NCI-H446 (cell line): ENCODE measurements at places on chromosomes 1 and 21.

GRCh38 chr1:75724472-75725022 lies at the start of gene ACADM:
Gene ACADM (plus strand): TSS chr1:75724709. CDS start chr1:75724788, 79 bp downstream.
- peak; percentile 48 for DNase-seq

DNA sequence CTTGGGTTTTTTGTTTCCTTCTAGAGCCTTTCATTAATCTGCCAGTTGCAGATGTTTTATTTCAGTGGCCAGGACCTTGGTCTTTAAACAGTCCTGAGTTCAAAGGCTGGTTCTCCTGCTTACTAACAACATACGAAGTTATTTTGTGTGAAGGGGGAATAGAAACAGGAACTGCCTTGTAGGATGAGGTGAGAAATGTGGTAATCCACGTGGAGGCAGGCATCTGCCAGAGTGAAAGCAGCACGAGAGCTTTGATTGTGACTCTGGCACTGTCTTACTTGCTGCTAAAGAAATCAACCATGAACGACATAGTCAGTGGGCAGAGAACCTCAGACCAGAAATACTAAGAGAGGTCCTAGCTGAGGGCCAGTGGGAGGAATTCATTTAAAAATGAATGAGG lies 30.4 kb downstream of the TMEM63A start:
- no peak for DNase-seq

GRCh38 chr1:233662575-233663304 lies 48.8 kb downstream of the KCNK1 start:
- peak; percentile 63 for DNase-seq

DNA sequence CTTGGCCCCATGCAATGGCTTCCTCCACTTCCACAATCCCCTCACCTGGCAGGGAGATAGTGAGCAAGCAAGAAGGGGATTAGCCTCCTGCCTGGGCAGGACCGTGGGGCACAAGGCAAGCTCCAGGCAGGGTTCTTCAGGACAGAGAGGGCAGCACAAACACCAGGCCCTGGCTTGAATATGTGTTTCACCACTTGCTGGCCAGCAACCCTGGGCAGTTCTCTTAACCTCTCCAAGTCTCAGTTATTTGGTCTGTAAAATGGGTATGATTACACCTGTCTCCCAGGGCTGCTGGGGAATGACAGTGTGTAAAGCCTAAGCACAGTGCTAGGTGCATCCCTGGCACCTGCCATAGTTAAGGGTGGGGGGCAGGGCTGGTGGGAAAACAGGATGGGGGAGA lies 31.9 kb downstream of the H3-3A start:
- no peak for DNase-seq

GRCh38 chr1:153058826-153059784 lies 1.8 kb upstream of the SPRR2A start:
- no peak for DNase-seq

GRCh38 chr1:43934101-43934985 lies 742 bp downstream of the ARTN start:
- peak; percentile 66 for DNase-seq

GRCh38 chr1:15219280-15220023 lies 27.6 kb upstream of the FHAD1 start:
- DNase-seq = no peak

- no peak for DNase-seq
These were observed 291.5 kb downstream of the FAM72C start for GRCh38 chr1:143680304-143680703.

DNA sequence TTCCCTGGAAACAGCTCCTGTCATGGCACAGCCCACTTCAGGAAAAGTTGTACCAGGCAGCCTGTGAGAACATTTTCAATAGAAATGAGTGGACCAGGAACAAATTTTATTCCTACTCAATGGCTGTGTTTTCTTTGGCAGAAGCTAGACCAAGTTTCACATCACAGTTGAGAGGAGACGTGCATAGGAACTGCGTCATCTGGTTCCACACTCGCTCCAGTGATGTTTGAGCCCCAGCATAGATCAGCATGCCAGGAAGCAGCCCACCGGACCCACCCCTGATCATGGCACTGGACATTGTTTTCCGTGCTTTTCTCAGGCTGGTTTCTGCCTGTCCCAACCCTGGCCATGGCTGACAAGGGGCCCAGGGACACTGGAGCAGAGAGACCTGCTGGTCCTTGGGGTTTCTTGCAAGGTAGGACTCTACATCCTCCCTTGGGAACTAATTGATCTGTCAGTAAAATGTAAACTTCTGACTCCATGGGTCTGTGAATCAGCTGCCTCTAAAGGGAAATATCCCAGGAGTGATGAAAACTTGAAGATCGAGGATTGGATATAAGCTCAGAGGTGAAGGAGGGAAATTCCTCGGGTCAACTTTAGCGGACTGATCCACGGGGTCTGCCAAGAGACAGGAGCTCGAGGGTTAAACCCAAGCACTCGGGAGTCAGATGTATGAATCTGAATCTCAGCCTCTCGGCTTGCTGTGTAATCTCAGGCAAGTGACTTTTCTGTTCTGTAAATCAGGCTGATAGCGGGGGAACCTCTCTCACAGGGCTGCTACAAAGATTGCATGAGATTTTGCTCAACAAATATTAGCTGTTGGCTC lies 35.7 kb downstream of the NEK2 start:
- no peak for DNase-seq

DNA sequence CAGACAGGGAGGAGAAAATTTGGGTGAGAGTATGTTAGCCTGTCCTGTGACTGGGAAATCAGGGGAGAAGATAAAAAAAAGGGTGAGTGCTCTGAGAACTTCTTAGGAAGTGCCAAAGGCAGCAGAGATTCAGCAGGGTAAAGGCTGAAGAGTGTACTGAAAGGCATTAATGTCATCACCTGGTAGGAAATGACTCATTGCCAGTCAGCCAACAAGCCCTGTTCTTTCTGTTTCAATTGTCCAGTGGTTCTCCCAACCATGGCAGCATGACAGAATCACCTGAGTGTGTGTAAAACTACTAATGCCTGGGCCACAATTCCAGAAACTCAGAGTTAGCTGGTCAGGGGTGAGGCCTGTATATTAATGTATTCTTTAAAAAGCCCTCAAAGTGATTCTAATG lies 83.5 kb downstream of the INTS7 start:
- no peak for DNase-seq

- DNase-seq = no peak
These were observed 19.8 kb upstream of the TINAGL1 start for GRCh38 chr1:31556481-31557006.

GRCh38 chr1:31576743-31577455 lies 584 bp downstream of the TINAGL1 start:
- no peak for DNase-seq

- peak; percentile 71 for DNase-seq
These were observed 898 bp downstream of the MFSD2A start for GRCh38 chr1:39955547-39956539.
